ENCODE measurements at places on chromosomes 3 and 15.

DNA sequence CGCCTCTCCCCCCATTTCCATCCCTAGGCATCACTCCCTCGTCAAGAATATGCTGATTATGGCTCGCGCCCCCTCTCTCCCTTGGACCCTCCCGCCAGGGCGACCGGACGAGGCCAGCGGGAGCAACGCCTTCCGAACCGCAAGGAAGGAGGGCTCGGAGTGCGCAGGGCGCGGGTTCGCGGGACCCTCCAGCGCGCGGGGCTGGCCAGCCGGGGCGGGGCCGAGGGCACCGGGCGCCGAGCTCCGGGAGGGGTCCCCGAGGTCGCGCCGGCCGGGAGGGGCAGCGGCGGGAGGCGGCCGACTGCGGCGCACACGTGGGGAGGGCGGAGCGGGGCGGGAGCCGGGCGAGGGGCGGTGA lies 483 bp downstream of the EHD4 start:
- no peak for DNase-seq

DNA sequence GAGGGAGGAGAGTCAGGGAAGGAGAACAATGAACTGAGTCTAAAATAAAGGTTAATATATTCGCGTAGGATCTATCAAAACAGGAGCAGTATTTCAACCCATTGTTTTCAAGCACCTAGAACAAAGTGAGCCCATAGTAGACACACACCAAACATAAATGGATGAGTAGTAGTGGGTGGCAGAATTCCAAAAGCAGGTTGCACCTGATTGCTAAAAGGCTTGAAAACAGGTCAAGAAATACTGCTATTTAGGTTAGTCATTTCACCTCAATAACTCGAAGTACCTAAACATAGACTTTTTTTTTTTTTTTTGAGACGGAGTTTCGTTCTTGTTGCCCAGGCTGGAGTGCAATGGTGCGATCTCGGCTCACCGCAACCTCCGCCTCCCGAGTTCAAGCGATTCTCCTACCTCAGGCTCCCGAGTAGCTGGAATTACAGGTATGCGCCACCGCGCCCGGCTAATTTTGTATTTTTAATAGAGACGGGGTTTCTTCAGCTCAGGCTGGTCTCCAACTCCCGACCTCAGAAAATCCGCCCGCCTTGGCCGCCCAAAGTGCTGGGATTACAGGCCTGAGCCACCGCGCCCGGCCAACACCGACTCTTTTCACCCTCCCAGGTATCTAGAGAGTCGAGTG lies 855 bp upstream of the ABHD5 start:
- no peak for DNase-seq

- DNase-seq = no peak
Measured at GRCh38 chr3:4583416-4583815, 90.3 kb downstream of the ITPR1 start.

- no peak for DNase-seq
Measured at GRCh38 chr15:76711351-76711827, 193.8 kb downstream of the SCAPER start.

GRCh38 chr3:65871305-65872141 lies 167.2 kb downstream of the MAGI1 start:
- DNase-seq = no peak

GRCh38 chr3:142501004-142501926 lies 53.4 kb upstream of the XRN1 start:
- DNase-seq = no peak

- no peak for DNase-seq
Measured at GRCh38 chr15:39194106-39194830, 386.6 kb upstream of the THBS1 start.

- peak; percentile 67 for DNase-seq
Measured at GRCh38 chr3:171187706-171188290, 161.3 kb upstream of the SLC2A2 start.

DNA sequence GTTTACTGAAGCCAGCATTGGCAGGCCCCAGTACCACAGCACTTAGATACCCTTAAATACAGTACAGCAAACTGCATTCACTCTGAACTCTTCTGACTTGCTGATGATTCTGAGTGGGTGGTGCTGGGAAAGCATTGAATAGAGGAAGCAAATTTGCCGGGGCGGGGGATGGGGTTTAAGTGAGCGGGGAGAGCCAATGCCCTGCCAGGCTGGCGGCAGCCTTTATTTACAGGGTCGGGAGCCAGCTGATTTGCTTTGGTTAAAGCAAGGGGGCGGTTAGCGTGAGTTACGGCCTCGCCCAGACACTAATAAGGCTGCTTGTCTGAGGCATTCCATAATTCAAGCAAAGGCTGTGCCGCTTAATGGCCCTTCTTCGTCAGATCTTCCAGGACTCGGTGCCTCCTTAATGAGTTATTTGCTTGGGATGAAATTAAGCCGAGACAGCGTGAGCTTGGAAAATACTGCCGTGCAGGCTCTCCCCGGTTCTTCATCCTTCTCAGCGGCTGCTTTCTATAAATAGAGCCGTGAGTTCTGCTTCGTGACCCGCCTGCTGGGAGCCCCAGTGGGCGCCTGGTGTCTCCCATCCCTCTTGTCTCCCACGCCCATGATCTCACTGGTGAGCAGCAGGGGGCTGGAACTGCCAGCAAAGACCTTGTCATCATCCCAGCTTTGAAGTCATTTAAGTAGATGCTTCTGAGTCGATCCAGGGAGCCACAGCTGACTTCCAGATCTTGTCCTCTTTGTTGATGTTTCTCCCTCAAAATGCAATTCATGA lies 25.8 kb downstream of the SPSB4 start:
- peak; percentile 33 for DNase-seq

GRCh38 chr15:68227643-68228142 lies 1.8 kb downstream of the CLN6 start:
- no peak for DNase-seq

DNA sequence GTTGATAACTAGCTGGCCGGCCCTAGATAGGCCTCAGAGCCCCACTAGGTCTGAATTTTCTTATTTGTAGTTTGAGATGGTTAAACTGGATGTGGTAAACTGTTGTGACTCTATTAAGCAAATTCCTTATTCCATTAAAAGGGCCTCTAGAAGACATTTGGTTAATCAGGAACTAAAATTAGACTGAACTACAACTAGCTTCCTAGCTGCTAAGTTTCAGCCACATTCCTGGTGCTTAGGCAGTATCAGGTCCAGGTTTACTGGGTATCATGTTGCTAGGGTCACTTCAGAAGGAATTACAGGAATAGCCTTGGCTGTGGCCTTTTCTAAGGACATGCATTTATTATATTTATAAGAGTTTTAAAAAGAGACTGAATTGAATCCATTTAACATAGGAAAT lies 136.3 kb downstream of the PLD1 start:
- no peak for DNase-seq

DNA sequence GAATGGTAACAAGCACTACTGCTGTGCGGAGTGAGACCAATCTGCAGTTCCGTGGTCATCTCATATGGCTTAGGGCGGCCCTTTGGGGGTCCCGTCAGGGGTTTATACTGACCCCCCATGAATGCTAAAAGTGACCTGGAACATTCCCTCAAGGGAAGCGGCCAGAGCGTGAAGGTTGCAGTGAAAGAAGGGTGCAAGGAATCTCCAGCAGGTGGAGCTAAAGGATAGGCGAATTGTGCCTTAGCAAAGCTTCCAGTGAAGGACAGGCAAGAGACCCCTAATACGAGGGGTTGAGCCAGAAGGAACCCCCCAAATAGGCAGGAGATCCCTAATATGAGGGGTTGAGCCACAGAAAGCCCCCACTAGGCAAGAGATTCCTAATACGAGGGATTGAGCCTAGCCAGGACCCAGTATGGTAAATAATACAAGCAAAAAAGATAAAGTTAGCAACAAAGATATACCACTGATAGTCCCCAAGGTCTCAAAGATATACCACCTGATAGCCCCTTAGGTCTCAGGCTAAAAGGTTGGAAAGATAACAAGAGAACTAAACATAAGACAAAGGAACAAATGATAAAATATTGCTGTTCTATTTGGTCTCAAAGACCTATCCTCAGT lies 32.8 kb downstream of the ZNF589 start:
- DNase-seq = peak; percentile 61

DNA sequence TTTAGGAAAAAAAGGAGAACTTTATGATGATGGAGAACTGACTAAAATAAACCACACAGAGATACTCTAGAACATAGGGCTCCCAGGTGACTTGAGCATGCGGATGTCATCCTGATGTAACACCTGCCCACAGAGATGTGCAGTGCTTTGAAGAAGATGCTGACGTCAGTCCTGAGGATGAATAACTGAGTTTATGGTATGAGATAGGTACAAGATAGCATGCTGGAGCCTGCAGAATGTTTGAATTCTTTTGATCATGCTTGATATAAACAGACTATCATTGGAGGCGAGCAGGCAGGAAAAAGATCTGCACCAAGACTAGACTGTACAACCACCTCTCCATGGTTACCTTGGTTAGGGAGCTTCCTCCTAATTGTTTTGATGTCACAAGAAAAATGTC lies 12.4 kb downstream of the CCR4 start:
- DNase-seq = no peak

- no peak for DNase-seq
Measured at GRCh38 chr3:52531860-52532516, 1.7 kb downstream of the NT5DC2 start.

- no peak for DNase-seq
Measured at GRCh38 chr3:65833761-65834505, 204.8 kb downstream of the MAGI1 start.

DNA sequence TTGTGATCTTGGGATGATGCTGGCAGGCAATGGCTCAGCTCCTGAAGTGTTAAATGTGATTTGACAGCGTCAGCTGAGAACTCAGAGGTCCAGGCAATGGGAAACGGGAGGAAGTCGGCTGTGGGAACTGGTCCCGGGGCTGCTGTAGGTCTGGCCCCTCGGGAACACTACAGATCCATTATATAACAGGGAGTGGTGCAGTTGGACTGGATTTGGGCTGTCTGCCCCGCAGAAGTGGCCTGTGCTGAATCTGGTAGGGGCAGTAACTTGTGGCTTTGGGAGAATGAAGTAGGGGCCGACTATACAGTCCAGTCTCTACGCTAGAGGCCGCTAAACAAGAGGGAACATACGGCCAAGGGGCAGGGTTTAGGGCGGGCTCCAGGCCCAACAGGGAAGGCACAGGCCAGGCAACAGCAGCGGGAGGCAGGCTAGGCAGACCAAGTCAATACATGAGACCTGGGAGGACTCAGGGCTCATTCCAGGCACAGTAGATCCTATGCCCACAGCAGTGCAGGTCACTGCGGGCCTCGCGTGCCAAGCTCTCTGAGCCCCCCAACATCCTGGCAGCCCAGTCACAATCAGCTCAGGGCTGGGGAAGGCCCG lies 20.3 kb upstream of the IL16 start:
- no peak for DNase-seq

DNA sequence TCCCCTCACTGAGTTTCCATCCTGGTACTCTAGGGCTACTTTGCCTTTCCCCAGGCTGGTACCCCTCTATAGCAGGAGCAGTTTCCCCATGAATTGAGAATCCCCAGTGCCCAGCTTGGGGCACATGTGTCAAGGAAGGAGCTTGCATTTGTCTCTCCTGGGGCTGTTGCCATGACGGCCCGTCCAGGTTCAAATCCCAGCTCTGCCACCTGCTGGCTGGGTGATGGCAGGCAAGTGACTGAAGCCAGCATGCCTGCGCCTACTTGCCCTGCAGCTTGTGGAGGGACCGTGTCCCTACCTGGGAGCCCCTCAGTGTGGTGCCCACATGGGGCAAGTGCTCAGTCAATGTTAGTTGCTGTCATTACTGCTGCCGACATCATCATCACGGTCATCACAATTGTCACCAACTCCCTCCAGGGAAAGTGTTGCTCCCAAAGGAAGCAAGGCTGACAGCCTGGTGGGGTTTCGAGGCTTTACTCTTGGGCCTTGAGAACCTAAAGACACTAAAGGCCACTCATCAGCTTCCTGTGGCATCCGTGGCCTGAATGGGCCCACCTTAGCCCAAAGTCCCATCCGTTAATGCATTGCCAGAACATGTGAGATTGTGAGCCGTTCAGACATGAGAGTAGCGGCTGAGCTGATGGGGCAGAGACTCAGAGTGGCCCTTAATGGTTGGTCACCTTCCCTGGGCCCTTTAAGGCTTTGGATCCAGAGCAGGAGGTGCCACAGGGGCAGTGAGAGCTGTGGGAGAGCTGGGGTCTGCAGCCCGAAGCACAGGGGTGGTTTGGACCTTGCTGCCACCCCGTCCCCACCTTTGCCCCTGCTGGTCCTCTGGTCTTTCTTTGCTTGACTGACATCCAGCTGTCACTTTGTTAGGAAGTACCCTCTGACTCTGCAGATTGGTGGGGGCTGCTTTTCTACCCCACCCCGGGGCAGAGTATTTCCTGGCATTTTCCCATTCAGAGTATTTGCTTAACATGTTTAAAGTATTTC lies 144.4 kb downstream of the DNAJB8 start:
- peak; percentile 24 for DNase-seq

Measured in globus pallidus (tissue), 1 donor.